ENCODE measurements at places on chromosomes 7 and 10.

GRCh38 chr10:1169981-1170866 is 114.0 kb downstream of the WDR37 start:
- DNase-seq, result no peak

DNA sequence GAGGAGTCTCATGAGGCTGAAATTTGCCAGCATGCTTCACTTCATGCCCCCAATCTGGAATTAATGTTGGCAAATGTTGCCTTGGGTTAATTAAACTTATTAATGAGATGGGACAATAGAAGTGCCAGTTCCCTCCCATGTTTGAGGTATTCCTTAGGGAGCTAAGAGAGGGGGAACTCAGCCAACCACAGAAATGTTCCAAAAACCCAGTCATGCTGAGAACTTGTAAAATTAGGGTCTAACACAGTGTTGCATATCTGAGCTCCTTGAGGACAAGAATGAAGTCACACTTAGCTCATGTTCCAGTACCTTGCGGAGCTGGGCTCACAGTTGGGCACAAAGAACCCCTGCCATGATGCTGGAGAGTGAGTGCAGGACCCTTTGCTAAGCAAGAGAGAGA is 89.4 kb downstream of the OAT start:
- DNase-seq, result no peak

GRCh38 chr7:55363386-55364170 is 1.6 kb upstream of the LANCL2 start:
- no peak for DNase-seq

GRCh38 chr10:3832022-3832786 is 47.2 kb upstream of the KLF6 start:
- DNase-seq, result no peak

DNA sequence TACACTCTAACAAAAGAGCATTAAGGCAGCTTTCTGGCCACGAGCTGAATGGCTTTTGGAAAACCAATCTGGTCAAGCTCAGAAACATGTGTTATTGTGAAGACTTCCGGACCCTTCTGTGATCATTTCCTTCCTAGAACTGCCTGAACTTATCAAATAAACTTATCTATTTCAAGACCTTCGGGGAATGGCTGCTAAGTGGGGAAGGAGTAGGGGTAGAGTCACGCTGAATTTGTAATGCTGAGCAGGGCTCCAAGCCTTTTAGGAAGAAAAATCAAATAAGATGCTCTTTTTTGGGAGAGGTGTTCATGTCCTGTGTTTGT is 56.6 kb downstream of the PAPSS2 start:
- DNase-seq, result no peak

GRCh38 chr10:36803229-36803628 is 322.2 kb upstream of the ANKRD30A start:
- no peak for DNase-seq

DNA sequence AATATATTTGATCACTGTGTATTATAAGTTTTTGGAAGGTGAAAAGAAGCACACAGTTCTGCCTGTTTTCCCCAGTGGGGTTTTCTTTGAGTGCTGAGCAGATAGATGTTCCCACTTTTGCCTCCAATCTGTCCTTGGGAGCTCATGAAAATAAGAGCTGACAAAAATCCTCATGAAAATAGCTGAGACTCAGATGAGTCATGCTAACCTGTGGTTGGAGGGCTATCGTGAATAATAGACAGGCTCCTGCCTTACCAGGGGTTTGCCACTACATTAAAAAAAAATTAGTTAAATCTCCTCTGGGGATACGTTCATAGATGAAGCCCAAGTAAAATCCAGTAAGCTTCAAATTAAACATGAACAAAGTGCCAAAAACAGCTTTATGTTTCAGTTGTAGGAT is 10.9 kb upstream of the AOAH start:
- DNase-seq, result no peak

DNA sequence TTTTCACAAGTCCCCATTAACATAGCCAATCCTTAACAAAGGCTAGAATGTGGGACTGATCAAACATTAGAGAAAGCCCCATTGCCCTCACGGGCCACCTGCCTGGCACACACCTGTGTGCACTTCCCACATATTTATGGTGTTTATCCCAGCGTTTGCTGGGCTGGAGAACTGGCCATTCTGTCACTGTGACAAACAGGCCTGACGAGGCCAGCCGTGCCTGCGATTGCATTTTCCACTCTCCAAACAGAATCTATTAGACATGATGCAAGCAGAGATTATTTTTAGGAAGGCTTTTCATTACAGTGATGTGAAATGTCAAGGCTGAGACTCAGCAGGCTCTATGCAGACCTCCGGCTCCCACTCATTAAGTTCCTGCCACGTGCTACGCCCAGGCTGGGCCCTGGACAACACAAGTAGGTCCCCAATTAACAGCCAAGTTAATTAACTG is 20.4 kb downstream of the PTPRN2 start:
- no peak for DNase-seq

DNA sequence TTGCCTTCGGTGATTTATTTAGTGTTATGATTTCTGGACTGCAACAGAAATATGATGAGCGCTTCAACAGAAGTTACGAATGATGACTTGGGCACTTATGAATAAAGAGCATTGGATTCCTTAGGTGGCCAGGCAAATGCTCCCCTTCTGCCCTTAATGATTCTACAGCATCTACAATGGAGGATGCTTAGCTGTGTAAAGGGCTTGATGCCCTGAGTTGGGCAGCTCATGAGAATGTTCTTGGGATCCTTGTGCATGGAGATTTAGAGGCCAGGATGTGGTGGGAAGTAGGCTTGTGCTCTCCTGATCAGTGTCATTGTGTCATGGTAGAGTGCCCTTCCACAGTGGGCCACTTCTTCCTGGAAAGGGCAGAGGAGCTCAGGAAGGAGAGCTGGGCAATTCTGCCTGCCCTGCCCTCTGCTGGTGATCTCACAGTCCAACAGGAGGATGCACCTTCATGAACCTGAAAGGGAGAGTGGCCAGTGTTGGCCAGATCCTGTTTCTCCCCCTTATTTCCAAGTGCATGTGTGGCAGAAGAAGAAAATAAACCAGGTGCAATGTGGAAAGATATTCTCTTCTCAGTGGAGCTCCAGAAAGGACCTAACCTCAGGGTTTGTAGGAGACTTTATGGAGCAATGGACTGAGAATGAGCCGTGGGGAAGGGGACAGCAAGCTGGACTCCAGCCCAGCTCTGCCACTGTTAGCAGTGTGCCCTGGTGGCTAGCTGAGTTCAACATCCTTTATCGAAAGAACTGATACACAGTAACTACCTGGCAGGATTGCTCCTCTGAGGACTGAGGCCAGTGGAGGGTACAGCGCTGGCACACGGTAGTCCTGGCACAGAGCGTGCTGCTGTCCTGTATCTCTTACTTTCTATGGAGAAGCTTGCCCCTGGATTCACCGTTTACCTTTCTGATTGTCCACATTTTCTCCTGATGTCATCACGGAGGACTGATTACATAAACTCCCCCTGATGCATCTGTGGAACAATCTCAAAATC is 182.9 kb downstream of the BMPER start:
- no peak for DNase-seq

- no peak for DNase-seq
These were observed 126.6 kb upstream of the LSM8 start for GRCh38 chr7:118057404-118057803.

DNA sequence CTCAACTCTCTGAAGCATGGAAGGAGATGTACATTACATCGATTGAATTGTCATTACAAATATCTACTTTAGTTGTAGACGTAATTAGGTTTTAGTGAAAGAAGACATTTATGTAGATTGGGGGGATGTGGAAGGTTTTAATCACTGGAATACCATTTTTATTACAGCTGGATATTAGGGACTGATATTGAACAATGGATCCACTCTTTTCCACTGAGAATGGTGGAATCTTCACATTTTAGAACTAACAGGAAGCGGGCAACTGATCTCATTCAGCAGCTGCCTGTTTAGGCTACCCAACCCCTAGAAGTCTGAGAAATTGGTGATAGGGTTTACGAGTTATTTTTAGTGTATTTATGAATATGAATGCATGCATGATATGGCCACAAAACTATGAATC is 336.2 kb upstream of the LRGUK start:
- DNase-seq, result no peak

DNA sequence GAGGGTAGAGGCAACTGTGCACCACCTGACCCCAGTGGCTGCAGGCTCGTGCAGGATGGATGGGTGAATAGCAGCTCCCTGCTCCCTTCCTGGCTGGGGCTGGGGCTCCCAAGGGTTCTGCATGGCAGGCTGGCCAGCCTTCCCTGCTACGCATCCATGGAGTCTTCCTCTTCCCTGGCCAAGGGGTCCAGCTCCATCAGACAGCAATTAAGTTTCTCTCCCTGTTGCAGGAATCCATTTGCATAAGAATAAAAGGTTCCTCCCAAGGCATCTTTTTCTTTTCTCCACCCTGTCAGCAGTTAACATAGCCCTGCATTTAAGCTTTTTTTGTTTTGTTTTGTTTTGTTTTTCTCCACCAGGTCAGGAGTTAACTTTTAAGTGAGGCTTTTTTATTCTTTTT is 10.0 kb upstream of the CPA2 start:
- no peak for DNase-seq

DNA sequence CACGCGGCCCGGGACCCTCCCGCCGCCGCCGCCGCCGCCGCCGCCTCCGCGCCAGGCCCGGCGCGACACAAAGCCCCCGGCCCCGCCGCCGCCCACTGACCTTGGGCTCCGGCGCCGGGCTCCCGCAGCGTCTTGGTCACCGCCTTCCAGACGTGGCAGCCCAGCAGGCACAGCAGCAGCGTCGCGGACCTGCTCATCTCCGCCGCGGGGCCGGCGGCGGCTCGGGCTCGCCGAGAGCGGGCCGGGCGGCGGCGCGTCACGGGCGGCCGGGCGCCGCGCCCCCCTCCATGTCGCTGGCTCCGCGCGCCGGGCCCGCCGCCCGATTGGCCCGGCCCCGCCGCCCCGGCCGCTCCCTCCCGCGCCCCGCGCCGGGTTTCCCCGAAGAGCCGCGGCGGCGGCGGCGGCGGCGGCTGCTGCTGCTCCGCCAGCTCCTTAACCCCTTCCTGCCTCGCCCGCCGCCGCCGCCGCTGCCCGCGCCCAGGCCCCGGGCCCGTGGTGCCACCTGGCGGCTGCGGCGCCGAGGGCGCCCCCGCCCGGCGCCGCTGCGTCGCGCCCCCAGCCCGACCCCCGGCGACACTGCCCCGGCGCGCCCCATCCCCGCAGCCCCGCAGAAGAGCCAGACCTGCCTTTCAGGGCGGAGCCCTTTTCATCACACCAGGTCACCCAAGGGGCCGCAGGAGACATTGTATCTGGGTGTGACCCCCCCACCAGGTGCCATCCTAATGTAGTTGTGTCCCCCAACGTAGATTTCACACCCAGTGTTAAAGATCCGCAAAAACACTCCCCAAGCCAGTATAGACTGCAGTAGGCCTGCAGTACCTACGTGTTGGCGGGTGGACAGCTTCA is at the start of gene FAM171A1:
TSS of gene FAM171A1 (minus strand) at position 434 of the 846 bp plus-strand sequence. CDS start at position 197, 237 bp downstream.
- peak; percentile 3 for DNase-seq

GRCh38 chr10:3295582-3296151 is 123.1 kb upstream of the PITRM1 start:
- no peak for DNase-seq

- no peak for DNase-seq
These were observed 221.6 kb downstream of the RNLS start for GRCh38 chr10:88361494-88361893.

GRCh38 chr7:50729962-50730361 is 52.7 kb downstream of the GRB10 start:
- no peak for DNase-seq

Data from stimulated activated CD8-positive, alpha-beta memory T cell treated with anti-CD3 and anti-CD28 coated beads, Interleukin-7, amount 100 ng/mL, for 1 hour (primary cell).